Type B pancreatic cell (in vitro differentiated cells): ENCODE measurements at places on chromosomes 2 and 18. TPM values are rescaled to one million over a fixed set of nuclear protein-coding genes. Genes with fewer than 3 reads are reported as not detected.
A peak's percentile ranks its signal among the peaks of the same experiment; 100 is the strongest.

DNA sequence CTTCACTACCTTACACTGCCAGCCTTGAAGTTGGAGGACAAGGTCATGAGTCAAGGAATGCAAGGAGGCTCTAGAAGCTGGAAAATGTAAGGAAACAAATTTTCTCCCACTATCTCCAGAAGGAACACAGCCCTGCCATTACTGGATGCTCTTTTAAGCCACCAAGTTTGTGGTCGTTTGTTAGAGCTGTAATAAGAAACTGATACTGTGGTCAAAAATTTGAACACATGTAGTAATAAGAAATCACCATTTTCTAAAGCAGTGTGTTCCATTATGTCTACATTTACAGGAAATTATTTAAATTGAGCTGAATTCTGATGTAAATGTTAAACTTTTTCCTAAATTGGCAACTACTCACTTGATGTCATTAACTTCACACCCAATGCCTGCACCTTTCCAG, 729.0 kb downstream of the KCNJ3 start:
- H3K36me3 ChIP-seq: no peaks in the 10 kb centered on the region
- no peak for DNase-seq
- no peak overlapping the region for H3K27ac ChIP-seq
- H3K4me1 ChIP-seq: no peaks in the 10 kb centered on the region
- no peak overlapping the region for H3K4me3 ChIP-seq

Gene TDRD15
- total RNA-seq: 0.17 TPM in 1 of 2 replicates, not detected in the other

Gene CHRNA1
- 0.19 and 1.1 TPM in 2 replicates for total RNA-seq

Gene KLHL29
- 14.6 and 24.1 TPM in 2 replicates for total RNA-seq

Gene HAAO
- total RNA-seq: 9.4 and 10.0 TPM in 2 replicates

DNA sequence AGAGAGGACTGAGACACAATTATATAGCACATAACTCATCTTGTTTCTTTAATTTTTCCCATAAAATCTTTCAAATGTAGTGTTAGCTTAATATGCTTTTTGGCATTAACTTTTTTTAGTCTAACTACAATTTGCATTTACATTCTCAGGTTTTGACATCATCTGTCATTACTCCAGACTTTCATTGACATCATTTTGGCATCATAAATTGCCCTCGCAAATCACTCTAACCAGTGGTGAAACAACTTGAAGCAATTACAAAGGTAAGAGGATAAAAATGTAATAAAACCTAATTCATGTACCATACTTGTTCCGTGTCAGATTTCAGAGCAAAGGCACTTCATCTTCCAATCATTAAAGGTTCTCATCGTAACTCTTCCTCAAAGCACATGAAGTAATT, 41.4 kb downstream of the RFX8 start:
- DNase-seq: no peak
- peaks cover 20% of the 10 kb centered on the region for H3K27me3 ChIP-seq
- peaks cover 4% of the 10 kb centered on the region for H3K4me1 ChIP-seq
- no peak overlapping the region for H3K27ac ChIP-seq
- no peak overlapping the region for H3K4me3 ChIP-seq

GRCh38 chr2:45379399-45380087, 231.5 kb downstream of the SRBD1 start:
- no peak overlapping the region for H3K27ac ChIP-seq

GRCh38 chr2:29262681-29263260, 147.6 kb downstream of the CLIP4 start:
- peaks cover 2% of the 10 kb centered on the region for H3K27me3 ChIP-seq
- no peak overlapping the region for H3K27ac ChIP-seq
- no peaks in the 10 kb centered on the region for H3K36me3 ChIP-seq
- H3K4me3 ChIP-seq: no peak overlapping the region
- peaks cover 12% of the 10 kb centered on the region for H3K4me1 ChIP-seq

- H3K27me3 ChIP-seq: peaks cover 28% of the 10 kb centered on the region
- H3K27ac ChIP-seq: no peak overlapping the region
- peaks cover 10% of the 10 kb centered on the region for H3K4me1 ChIP-seq
- no peak for DNase-seq
- no peak overlapping the region for H3K4me3 ChIP-seq
Observed at GRCh38 chr2:208186893-208187292, 2.9 kb downstream of the C2orf80 start.

GRCh38 chr18:26981360-26982082, 116.0 kb upstream of the AQP4 start:
- DNase-seq: no peak
- no peak overlapping the region for H3K27ac ChIP-seq
- no peaks in the 10 kb centered on the region for H3K27me3 ChIP-seq
- H3K4me3 ChIP-seq: peak overlapping the region; percentile 4

GRCh38 chr2:240916571-240917008, 10.5 kb downstream of the CROCC2 start:
- peaks cover 3% of the 10 kb centered on the region for H3K27me3 ChIP-seq
- H3K36me3 ChIP-seq: no peaks in the 10 kb centered on the region
- H3K4me1 ChIP-seq: peaks cover 16% of the 10 kb centered on the region
- peak overlapping the region; percentile 39 for H3K4me3 ChIP-seq
- no peak overlapping the region for H3K27ac ChIP-seq
- DNase-seq: no peak

Gene LRRC30
- not detected in 2 replicates for total RNA-seq

- peaks cover 5% of the 10 kb centered on the region for H3K4me1 ChIP-seq
- peak overlapping the region; percentile 59 for H3K4me3 ChIP-seq
- no peak overlapping the region for H3K27ac ChIP-seq
- no peaks in the 10 kb centered on the region for H3K36me3 ChIP-seq
Observed at GRCh38 chr18:37393221-37393827, 172.3 kb downstream of the CELF4 start.

Gene CIDEA
- not detected in 2 replicates for total RNA-seq

DNA sequence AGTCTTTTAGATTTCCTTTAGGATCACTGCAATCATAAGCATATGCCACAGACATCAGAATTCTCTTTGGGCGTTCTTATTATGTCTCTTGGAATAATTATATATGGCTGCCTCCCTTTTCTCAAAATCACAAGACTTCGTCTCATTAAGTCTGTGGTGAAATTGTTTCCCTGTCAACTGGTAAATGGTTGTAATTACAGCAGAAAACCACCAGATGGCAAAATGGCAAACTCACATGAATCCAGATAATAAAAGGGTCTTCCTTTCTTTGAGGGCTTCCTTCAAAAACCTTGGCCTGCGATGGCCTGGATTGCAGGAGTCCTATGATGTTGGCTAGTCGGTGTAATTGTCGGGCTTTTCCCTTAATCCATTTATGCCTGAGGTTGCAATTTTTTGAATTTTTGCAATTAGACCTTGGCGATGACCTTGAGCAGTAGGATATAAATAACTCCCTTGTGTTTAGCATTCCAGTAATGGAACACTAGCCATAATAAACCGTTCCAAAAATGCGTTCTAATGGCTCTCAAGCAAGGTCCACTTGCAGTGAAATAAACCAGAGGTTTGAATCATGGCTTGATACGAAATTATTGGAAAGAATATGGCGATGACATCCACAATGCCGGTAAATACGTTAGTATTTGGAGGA, 656.4 kb downstream of the MBD2 start:
- H3K36me3 ChIP-seq: no peaks in the 10 kb centered on the region
- DNase-seq: no peak
- H3K27me3 ChIP-seq: peaks cover 13% of the 10 kb centered on the region
- no peak overlapping the region for H3K4me3 ChIP-seq

Gene TNFAIP6
- total RNA-seq: 0.87 TPM in 1 of 2 replicates, not detected in the other

Gene WDR75
- 34.3 and 49.8 TPM in 2 replicates for total RNA-seq

GRCh38 chr2:140504601-140505000, 1626.2 kb downstream of the LRP1B start:
- H3K27ac ChIP-seq: no peak overlapping the region
- no peak overlapping the region for H3K4me3 ChIP-seq
- DNase-seq: no peak
- H3K4me1 ChIP-seq: peaks cover 4% of the 10 kb centered on the region
- no peaks in the 10 kb centered on the region for H3K36me3 ChIP-seq

GRCh38 chr2:39705638-39706037, 39.9 kb downstream of the TMEM178A start:
- H3K27me3 ChIP-seq: no peaks in the 10 kb centered on the region
- H3K36me3 ChIP-seq: peaks cover 5% of the 10 kb centered on the region
- H3K4me1 ChIP-seq: peaks cover 8% of the 10 kb centered on the region

DNA sequence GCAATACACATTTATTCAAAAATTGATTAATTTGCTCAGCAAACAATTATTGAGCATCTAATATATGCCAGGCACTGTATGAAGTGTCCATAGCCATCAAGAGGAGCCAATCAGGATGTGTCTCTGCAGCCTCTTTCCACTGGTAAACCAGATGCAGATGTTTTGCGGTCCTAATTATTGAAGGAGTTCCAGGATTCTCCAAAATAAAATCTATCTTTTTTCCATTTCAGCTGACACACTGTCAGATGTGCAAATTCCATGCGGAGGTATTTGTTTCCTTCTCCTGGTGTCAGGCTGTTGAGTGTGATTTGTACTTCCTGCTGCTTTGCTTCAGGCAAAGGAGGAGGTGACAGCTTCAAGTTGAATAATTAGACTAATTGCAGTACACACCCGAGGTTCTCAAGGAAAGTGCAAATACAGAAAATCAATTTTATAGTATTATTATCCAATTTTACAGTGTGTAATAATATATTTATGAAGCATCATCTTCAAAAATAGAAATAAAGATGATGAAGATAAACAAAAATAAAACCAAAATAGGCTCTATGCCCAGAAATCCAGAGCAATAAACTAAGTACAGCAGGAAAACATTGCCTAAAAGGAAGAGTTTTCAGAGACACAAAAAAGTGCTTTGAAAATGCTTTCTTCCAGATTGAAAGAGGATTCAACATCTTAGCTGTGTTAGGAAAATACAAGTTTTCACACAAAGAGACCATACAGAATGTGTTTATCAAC, 1352.9 kb upstream of the CHAC2 start:
- no peak for DNase-seq
- no peak overlapping the region for H3K4me3 ChIP-seq
- no peaks in the 10 kb centered on the region for H3K36me3 ChIP-seq
- H3K27me3 ChIP-seq: peaks cover 8% of the 10 kb centered on the region
- no peak overlapping the region for H3K27ac ChIP-seq
- H3K4me1 ChIP-seq: peaks cover 5% of the 10 kb centered on the region

- peak overlapping the region; percentile 27 for H3K27ac ChIP-seq
- DNase-seq: no peak
- H3K27me3 ChIP-seq: no peaks in the 10 kb centered on the region
- H3K4me1 ChIP-seq: peaks cover 47% of the 10 kb centered on the region
Observed at GRCh38 chr2:15819562-15820256, 120.6 kb upstream of the MYCN start.

DNA sequence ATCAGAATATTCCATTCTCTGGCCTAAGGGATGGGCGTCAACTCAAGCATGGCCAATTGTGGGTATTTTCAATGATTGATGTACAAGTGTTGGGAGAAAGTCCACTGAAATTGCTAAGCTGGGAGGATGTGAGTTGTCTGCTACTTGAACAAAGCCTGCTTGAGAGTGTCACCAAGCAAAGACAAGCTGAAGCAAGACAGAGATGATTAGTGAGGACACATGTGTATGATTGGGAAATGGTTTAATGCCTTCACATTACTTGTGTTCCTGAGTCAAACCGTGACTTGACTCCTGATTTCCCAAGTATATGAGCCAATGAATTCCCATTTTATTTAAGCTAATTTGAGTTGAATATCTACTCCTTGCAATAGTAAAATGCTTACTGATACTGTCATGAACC, 23.7 kb upstream of the NRP2 start:
- no peak overlapping the region for H3K27ac ChIP-seq
- H3K36me3 ChIP-seq: no peaks in the 10 kb centered on the region
- no peak overlapping the region for H3K4me3 ChIP-seq
- DNase-seq: no peak
- H3K4me1 ChIP-seq: peaks cover 18% of the 10 kb centered on the region
- H3K27me3 ChIP-seq: no peaks in the 10 kb centered on the region

- peak within 1 kb of the TSS; percentile 100 for H3K4me3 ChIP-seq
- H3K4me1 ChIP-seq: peaks cover 23% of the 10 kb centered on the region
- H3K27me3 ChIP-seq: peaks cover 12% of the 10 kb centered on the region
- peak within 1 kb of the TSS; percentile 98 for H3K27ac ChIP-seq
Observed at GRCh38 chr2:28894470-28895188, at the start of gene WDR43. Gene WDR43, plus strand, starts transcription at chr2:28894667. Its CDS starts 32 bp downstream, at chr2:28894699.

Gene SAG
- 0.43 TPM in 1 of 2 replicates, not detected in the other for total RNA-seq

- H3K27me3 ChIP-seq: no peaks in the 10 kb centered on the region
- no peak overlapping the region for H3K4me3 ChIP-seq
- H3K27ac ChIP-seq: peak overlapping the region; percentile 86
- H3K4me1 ChIP-seq: peaks cover 33% of the 10 kb centered on the region
- DNase-seq: no peak
- H3K36me3 ChIP-seq: no peaks in the 10 kb centered on the region
Observed at GRCh38 chr2:43158259-43158880, 68.0 kb downstream of the ZFP36L2 start.

Gene CYB5A
- total RNA-seq: 74.9 and 101 TPM in 2 replicates

Gene OR6B3
- not detected in 2 replicates for total RNA-seq

Gene MAB21L4
- total RNA-seq: 62.0 and 157 TPM in 2 replicates

Gene ABCB11
- total RNA-seq: 0.24 TPM in 1 of 2 replicates, not detected in the other

Gene PFN4
- total RNA-seq: 1.3 and 2.5 TPM in 2 replicates

Gene SERPINB10
- not detected in 2 replicates for total RNA-seq

Gene RIT2
- not detected in 2 replicates for total RNA-seq

- DNase-seq: peak; percentile 18
- no peaks in the 10 kb centered on the region for H3K27me3 ChIP-seq
- H3K4me1 ChIP-seq: peaks cover 31% of the 10 kb centered on the region
- no peak overlapping the region for H3K27ac ChIP-seq
Observed at GRCh38 chr2:42838133-42838532, 45.8 kb upstream of the HAAO start.

Gene SLC5A7
- 0.36 and 2.2 TPM in 2 replicates for total RNA-seq

Gene DAW1
- 0.80 TPM in 1 of 2 replicates, not detected in the other for total RNA-seq

GRCh38 chr2:118388771-118389170, 300.5 kb downstream of the INSIG2 start:
- H3K4me1 ChIP-seq: no peaks in the 10 kb centered on the region
- H3K27me3 ChIP-seq: peaks cover 20% of the 10 kb centered on the region
- no peak overlapping the region for H3K27ac ChIP-seq
- no peak overlapping the region for H3K4me3 ChIP-seq
- no peaks in the 10 kb centered on the region for H3K36me3 ChIP-seq
- no peak for DNase-seq

- H3K27ac ChIP-seq: no peak within 1 kb of the TSS
- H3K4me3 ChIP-seq: no peak within 1 kb of the TSS
- no peaks in the 10 kb centered on the region for H3K4me1 ChIP-seq
- no peaks in the 10 kb centered on the region for H3K27me3 ChIP-seq
- H3K36me3 ChIP-seq: no peaks in the 10 kb centered on the region
- no peak for DNase-seq
Observed at GRCh38 chr2:11533278-11534070, at the start of gene GREB1. Gene GREB1, plus strand, starts transcription at chr2:11534045. Its CDS starts 22,570 bp downstream, at chr2:11556615.

DNA sequence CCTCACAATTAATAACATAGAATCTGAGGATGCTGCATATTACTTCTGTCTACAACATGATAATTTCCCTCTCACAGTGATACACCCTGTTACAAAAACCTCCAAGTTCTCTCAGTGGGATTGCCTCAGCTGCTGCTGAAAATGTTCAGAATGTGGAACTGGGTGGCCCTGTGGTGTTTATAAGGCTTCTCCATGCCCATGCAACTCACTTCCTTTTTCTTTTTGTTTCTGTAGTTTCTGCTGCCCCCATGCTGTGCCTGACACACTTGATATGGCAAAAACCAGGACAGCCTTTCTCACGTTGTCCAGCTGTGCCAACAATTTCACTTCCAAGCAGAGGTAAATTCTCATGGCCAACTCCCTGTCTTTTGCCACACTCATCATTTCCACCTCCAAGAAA, 206.2 kb downstream of the RPIA start:
- H3K27me3 ChIP-seq: peaks cover 12% of the 10 kb centered on the region
- no peaks in the 10 kb centered on the region for H3K36me3 ChIP-seq
- no peak overlapping the region for H3K4me3 ChIP-seq
- no peaks in the 10 kb centered on the region for H3K4me1 ChIP-seq
- no peak overlapping the region for H3K27ac ChIP-seq
- DNase-seq: no peak

Gene SERPINB3
- total RNA-seq: 0.86 and 0.94 TPM in 2 replicates

GRCh38 chr2:173672573-173673340, 292.4 kb downstream of the SP3 start:
- H3K4me1 ChIP-seq: no peaks in the 10 kb centered on the region
- no peak for DNase-seq
- no peak overlapping the region for H3K4me3 ChIP-seq
- H3K27ac ChIP-seq: no peak overlapping the region
- H3K36me3 ChIP-seq: no peaks in the 10 kb centered on the region

Gene HTR2B
- not detected in 2 replicates for total RNA-seq
